ENCODE measurements at places on chromosomes 11 and 22. TPM values are rescaled to one million over a fixed set of nuclear protein-coding genes. Genes with fewer than 3 reads are reported as not detected.
A peak's percentile ranks its signal among the peaks of the same experiment; 100 is the strongest.

The C11orf42 gene
- not detected for total RNA-seq

- DNase-seq = no peak
These were observed 52.3 kb downstream of the RAB38 start for GRCh38 chr11:88122956-88123355.

DNA sequence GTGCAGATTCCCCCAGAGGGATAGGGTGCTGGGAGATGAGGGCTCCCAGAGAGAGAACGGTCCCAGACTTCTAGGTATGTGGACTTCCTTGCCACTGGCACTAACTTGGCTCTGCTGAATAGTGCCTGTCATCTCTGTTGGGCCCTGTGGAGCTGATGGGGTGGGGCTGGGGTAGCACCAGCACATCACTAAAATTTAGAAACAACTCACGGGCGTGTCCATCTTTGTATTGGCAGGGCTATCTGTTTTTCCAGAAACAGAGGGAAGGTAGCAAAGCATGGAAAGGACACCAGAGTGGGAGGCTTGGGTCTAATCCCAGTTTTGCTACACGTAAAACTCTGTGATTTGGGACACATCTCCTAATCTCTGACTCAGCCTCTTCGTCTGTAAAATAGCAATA lies 25.8 kb downstream of the SWAP70 start:
- no peak for DNase-seq

GRCh38 chr11:104254347-104254746 lies 90.4 kb upstream of the PDGFD start:
- DNase-seq = peak; percentile 43

DNA sequence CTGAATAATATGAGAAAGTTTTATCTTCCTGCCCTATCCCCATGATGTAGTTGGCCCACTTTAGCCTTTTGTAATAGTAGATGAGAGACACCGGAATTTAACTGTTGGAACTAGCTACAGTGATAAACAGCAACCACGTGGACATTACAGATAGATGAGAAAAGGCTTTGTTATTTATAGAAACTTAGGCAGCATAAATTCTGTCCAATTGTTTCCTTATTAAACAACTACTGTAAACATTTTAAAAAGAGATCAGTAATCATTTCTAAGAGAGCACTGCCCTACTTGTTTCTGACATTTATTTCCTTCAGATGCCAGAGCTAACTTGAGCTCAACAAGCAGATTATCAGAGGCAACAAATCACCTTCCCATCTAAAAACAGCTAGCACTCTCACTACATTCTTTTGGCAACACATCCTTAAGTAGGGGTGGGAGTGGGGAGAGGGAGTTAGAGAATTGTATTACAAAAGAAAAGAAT lies 63.1 kb downstream of the SOX6 start:
- DNase-seq = no peak

The OLFML1 gene
- 30.6 TPM for total RNA-seq

GRCh38 chr22:23225724-23226496 lies 45.6 kb downstream of the BCR start:
- peak; percentile 85 for DNase-seq

DNA sequence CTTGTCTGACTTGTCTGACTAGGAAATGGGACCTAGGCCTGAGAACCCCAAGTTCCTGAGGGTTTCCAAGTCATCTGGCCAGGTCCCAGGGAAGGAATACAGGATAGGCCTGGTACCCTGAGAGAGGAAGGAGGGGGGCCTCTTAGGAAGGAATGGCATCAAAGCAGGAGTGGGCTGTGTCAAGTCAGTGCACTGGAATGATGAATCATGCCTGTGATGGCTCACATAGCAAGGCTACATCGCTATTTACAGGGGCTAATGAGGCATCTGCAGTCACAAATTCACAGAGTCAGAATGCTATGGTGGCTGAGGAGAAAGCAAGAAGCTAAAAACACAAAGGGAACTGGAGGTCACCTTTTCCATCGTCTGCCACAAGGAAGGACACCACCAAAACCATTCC lies 247.3 kb downstream of the NXPE2 start:
- no peak for DNase-seq

GRCh38 chr11:104043142-104043541 lies 6.7 kb downstream of the DDI1 start:
- no peak for DNase-seq
